ENCODE measurements at places on chromosomes 12 and 14.

- DNase-seq: no peak
Observed at GRCh38 chr12:68631227-68631626, 20.5 kb downstream of the RAP1B start.

GRCh38 chr12:121774968-121775474, 18.5 kb downstream of the RHOF start:
- DNase-seq: no peak

DNA sequence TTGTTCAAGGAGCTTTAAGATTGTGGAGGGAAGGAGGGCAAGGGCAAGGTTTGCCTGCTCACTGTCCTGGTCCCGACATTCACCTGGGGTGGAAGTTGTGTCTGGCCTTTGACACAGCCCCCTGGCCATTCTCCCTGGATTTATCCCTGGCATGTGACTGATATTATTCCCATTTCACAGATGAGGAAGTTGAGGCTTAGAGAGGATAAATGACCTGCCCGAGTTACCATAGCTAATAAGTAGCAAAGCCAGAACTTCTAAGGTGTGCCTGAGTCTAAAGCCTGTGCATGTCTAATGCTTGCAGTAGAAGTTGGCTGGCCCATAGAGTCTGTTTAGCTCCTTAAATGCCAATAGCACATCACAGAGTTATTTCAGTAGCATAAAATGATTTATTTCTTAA, 720 bp upstream of the FGF6 start:
- no peak for DNase-seq

DNA sequence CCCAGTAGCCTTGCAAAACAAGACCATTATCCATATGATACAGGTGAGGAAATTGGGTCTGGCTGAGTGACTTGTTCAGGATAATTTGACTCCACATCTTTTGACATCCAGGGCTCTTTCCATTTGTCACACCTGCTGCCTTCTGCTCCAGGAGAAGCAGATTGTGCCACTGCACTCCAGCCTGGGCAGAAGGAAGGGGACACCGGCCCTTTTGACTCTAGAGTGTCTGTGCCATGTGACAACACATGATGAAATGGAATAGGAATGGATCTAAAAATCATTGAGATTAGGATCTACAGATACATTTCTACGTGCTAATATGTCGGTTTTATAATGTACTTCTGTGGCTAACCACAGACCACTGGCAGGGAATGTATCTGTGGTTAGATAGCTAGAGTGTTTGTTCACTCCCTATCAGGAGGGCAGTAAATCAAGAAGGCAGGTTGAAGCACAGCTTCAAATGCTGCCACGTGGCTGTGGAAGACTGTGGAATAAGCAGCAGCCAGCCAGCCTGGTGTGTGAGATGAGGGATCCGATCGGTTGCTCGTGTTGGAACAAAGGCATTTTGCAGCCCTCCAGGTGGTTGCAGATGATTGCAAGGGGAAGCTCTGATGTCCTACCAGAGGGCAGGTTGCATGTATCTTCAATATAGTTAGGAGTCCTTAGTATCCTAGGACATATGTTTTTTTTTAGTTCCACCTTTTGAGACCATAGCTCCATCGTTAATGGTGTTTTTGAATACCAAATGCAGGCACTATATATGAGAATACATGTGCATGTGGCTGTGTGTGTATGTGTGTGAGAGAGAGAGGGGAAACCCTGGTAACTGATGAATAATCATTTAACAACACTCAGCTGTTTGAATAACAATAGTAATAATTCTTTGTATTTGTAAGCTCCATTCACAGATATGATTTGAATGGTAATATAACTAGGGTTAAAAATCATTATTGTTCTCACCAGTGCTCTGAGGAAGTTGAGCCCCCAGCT, 28.6 kb downstream of the EML1 start:
- DNase-seq: no peak

- no peak for DNase-seq
Observed at GRCh38 chr14:57345106-57345505, 45.3 kb upstream of the NAA30 start.

DNA sequence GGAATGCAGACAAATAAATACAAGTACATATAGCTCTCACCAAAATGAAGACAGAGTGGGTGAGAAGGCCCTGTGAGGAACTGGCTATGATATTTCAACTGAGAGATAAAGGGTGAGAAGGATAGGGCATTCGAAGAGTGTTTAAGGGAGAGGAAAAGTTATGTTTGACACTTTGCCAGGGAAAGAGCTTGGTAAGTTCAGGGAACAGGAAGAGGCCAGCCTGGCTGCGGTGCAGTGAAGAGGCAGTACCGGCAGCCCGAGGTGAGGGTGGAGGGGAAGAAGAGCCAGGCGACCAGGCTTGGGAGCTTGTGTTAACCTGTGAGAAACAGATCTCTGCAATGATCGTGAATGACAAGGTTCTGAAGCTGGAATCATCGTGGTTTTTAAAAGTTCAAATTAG, 84.7 kb upstream of the RFX4 start:
- no peak for DNase-seq

DNA sequence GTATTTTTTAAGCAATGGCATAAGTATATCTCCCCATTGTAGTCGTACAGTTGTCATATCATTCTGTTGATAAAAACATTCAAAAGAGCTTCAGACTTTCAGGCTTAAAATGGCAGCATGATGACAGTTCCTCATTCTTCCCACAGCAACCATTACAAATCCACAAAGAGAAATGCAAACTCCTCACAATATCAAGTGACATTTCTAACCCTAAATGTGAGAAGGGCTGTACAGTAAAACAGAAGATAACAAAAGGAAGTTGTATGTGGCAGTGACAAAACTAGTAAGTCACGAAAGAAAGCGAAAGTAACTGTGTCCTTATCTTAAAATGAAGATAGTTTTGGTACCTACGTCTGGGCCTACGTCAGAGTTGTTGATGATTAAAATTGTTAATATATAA, 46.7 kb downstream of the GXYLT1 start:
- no peak for DNase-seq

DNA sequence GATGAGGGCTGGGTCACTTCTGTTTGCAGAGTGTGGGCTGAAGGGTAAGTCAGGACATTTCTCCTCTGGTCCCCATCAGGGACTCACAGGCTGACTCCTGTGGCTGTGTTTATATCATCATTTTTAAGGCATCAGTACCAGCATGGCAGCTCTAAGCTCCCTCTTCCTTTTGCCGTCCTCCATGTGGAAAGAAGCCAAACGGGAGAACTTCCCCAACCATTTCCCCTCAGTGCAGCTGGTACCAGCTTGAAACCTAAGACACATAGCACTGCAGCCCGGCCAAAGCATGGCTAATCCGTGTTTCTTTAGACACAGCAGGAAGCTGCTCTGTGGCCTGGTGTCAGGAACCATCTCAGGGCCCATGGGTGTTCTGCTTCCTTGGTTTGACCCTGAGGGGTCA, 31.9 kb upstream of the ATP2A2 start:
- DNase-seq: no peak

DNA sequence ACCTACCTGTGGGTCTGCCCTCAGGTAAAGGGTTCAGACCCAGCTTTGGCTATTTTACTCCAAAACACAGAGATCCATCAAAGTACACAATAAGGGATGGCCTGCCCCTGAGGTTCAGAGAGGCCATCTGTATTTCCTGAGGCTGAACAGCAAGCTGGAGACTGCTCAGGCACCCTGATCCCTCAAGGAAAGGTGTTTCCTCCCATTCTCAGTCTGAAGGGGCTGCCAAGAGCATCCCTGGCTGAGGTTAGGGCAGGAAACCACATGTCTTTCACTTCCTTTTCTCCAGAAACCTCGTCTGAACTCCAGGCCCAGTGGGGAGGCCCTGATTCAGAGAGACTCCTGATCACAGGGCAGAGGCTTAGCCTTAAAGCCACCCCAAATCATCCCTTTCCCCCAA, 1.5 kb downstream of the RILPL1 start:
- no peak for DNase-seq

DNA sequence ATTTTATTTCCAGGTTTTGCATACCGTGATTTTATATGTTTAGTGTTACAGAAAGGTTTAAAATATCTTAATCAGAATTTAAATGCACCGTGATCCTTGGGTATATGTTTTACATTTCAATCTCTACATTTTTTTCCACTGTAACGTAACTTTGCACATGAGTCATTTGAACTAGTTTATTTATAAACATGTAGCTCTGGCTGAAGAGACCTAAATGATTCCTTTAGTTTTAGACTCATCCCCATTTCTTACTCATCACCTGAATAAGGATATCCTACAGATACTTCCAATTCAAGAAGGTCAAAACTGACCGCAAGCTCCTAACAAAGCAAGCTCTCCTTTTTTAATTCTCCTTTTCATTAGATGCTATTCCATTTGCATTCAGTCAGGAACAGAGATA, 42.7 kb upstream of the SLC6A15 start:
- no peak for DNase-seq

DNA sequence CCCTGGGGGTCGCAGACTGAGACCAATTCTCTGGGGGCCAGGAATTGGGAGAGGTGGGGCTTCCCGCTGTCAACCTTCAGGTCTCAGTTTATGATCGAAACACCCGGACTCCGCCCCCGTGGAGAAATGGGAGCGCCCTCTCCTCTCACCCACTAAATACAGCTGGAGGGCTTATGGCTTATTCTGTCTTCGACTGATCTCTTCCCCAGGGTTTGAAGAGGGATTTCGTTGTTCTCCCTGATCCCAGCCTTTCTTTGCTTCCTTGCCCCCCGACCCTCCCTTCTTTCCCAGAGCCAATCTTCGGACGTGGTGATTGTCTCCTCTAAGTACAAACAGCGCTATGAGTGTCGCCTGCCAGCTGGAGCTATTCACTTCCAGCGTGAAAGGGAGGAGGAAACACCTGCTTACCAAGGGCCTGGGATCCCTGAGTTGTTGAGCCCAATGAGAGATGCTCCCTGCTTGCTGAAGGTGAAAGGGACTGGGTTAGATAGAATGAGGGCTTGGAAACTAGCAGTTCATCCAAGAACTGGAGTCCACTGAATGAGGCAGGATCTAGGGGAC, 607 bp downstream of the OS9 start:
- DNase-seq: no peak

DNA sequence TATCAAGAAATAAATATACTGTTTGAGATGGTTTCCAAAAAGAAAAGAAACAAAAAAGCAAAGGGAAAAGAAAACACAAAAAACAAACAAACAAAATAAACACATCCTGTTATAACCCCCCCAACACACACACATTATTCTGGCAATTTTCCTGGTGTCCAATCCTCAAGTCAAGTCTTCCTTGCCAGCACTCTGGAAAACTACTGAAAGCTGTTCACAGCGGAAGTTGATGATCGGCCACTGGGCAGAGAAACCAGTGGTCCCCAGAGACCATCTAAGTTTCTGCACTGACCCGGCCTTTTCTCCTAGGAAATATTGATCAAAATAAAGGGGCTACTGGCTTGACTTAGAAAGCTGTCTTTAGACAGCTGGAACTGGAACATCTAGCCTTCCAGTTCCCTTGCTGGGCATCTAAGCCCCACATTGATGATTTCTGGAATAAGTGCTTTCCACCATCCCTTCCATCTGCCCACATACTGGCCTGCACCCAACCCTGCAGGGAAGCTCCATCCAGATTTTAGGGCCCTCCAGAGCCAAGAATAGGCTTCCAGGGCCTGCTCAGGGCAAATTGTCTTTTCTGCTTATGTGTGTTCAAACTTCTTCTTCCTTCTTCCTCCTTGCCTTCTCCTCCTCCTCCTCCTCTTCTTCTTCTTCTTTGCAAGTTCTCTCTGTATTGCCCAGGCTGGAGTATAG, 11.6 kb upstream of the PPP1CC start:
- no peak for DNase-seq

DNA sequence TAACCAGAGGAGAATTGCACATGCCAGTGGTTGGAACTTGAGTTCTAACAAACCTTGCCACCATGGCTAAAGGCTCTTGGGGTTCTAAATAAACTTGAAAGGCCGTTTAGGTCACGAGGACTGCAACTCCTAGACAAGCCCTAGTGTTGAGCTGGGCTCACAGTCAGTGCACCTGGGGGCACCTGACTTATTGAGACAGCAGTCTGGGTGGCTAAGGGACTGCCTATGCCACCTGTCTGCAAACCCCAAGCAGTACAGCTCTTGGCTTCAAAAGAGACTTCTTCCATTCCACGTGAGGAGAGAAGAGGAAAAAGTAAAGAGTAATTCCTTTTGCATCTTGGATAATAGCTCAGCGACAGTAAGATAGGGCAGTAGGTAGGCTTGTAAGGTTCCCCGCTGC, 765.6 kb upstream of the FOXG1 start:
- DNase-seq: no peak

DNA sequence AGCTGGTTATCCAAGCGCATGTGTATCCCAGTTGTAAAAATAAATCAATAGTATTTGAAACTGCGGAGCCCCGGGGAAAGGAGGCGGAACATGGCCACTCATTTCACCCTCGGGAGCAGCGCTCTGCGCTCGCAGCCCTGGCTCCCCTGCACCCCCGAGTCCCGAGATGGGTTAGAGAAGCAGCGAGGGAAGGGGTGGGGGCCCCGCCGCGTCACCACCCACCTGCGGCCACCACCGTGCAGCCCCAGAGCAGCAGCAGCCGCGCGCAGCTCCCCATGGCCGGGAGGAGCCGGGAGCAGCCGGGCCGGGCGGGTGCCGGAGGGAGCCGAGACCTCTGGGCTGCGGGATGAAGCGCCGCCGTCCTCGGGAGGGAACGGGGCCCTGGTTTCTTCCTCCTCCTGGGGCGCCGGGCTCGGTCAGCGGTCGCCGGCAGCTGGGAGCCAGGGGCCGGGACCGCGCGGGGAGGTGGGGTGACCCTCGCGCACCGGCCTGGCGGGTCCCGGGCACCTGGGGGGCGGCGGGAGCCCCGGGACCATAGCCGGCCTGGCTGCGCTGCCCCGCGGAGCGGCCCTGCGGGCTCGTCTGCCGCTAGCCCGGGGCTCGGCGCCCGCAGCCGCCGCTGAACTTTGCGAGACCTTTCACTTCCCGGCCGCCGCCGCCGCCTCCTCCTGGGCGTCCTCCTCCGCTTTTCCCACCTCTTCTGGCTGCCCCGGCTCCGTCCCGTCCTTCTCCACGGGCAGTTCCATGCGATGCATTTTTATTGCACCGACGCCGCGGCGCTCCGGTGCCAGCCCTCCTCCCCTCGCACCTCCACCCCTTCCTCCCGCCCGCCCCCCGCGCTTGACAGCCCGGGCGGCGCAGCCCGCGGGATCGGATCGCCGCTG, at the start of gene NTN4:
NTN4 (minus strand) TSS at position 732 of the 884 bp plus-strand sequence; CDS start at position 277, 455 bp downstream.
- DNase-seq: no peak

GRCh38 chr14:92986254-92987147, 63.6 kb downstream of the CHGA start:
- no peak for DNase-seq

DNA sequence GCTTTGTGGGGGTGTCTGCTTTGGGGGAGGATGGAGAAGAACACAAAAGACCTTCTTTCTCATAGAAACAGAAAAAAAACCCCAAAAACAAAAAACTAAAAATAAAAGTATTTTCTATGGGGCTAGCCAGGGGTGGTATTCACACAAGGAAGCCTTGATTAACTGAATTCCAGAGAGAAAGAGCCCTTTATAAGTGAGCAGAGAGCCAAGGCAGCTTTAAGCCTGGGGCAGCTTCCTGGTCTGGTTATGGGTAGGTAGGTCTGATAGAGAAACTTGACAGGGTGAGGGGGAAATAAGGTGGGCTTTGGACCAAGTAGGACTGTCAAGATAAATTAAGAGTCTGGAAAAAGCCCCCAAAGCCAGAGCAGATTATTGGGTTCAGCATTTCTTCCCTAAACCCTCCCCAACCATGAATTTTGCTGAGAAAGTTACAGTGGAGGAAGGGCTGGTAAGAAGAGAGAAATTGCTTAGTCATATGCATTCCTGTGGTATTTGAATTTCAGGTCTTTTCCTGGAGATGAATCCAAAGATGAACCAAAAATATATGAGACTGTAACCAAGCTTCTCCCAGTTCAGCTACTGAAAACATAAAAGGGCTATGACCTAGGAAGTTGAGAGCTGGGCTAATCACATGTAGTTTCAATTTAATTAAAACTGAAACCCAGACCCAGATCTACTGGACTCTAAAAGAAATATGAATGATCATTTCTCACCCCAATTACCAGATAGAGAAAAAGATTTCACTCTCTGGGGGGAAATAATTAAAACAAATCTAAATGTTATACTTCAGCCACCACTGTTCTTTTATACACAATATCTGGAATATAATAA, 144.8 kb downstream of the TBC1D30 start:
- DNase-seq: no peak

Measured in stimulated activated CD8-positive, alpha-beta memory T cell treated with anti-CD3 and anti-CD28 coated beads, Interleukin-4, amount 100 ng/mL, for 1 hour (primary cell).